ENCODE measurements at places on chromosomes 3 and 15. TPM values are rescaled to one million over a fixed set of nuclear protein-coding genes. Genes with fewer than 3 reads are reported as not detected.

The CLCN2 gene
- total RNA-seq: 16.5 TPM

The SEMA3B gene
- total RNA-seq: 0.80 TPM

The LTK gene
- total RNA-seq: 0.12 TPM

The MKRN2 gene
- 26.5 TPM for total RNA-seq

The SI gene
- total RNA-seq: not detected

The TPRG1 gene
- total RNA-seq: 0.71 TPM

The ADAMTS9 gene
- total RNA-seq: 32.1 TPM

The ACP3 gene
- not detected for total RNA-seq

The TMEM158 gene
- total RNA-seq: 5.5 TPM

The TRH gene
- total RNA-seq: 0.19 TPM

The AADACL2 gene
- not detected for total RNA-seq

The ITIH1 gene
- total RNA-seq: not detected

The CHRM5 gene
- not detected for total RNA-seq

The PRR23A gene
- total RNA-seq: not detected

The PRKCI gene
- 67.4 TPM for total RNA-seq

The RPUSD3 gene
- total RNA-seq: 50.2 TPM

The PCLAF gene
- total RNA-seq: 119 TPM

Data from neural progenitor cell (in vitro differentiated cells).